ENCODE measurements at places on chromosomes 12 and 14.
A peak's percentile ranks its signal among the peaks of the same experiment; 100 is the strongest.

- no peak for DNase-seq
Measured at GRCh38 chr14:33376510-33376909, 437.8 kb downstream of the NPAS3 start.

- DNase-seq: no peak
Measured at GRCh38 chr14:100834082-100834793, 8.3 kb downstream of the MEG3 start.

- peak; percentile 8 for DNase-seq
Measured at GRCh38 chr14:102437997-102438915, 71.3 kb downstream of the ANKRD9 start.

DNA sequence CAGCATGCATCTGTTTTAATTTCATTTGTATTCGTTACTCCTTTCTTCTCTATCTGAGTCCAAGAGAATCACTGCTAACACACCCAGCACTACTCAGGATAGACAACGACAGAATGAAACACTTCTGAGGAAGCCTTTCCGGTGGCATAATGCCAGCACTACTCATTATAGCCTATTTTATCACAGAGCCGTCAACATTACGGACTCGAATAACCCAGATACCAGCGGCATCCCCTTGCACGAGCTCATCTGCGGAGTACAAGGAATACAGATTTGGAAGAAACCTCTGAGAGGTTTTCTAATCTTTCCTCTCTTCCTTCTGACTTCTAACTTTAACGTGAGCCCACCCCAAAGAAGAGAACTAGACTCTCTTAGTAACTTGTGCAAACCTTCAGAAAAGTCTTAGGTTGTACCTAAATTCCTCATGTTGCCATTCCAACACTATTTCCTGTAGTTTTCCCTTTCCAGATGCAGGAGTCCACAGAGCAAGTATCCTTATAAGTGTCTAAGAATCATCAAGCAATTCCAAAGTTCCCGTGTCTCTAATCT, 248.1 kb downstream of the APAF1 start:
- DNase-seq: no peak

GRCh38 chr12:113248051-113248825, 27.0 kb downstream of the TPCN1 start:
- no peak for DNase-seq

GRCh38 chr14:32469388-32470160, 140.5 kb downstream of the AKAP6 start:
- DNase-seq: no peak

- DNase-seq: no peak
Measured at GRCh38 chr14:95664546-95664945, 21.7 kb upstream of the TCL1B start.

DNA sequence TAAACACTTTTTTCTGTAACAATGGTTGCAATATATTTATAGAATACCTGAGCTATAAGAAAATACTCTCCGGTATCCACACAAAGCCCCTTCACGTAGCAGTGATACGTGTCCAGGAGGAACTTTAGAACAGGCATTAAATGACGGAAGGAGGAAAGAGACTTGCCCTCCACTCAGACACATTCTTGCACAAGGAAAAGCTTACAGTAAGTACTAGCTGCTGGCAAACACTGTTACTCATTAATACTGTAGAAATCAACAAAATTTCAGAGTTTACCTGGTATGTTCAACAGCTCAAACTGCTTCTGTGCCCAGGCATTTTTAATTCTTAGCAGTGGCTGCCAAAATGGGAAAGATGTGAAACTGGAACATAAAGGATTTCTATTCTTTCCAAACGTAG, 41.7 kb downstream of the PRKD1 start:
- DNase-seq: no peak

GRCh38 chr14:34302654-34303053, 159.4 kb downstream of the SPTSSA start:
- no peak for DNase-seq

Data from stimulated activated CD8-positive, alpha-beta memory T cell treated with anti-CD3 and anti-CD28 coated beads, Interleukin-15, amount 100 ng/mL, for 4 hours (primary cell).